ENCODE measurements at places on chromosomes 1 and 21.

DNA sequence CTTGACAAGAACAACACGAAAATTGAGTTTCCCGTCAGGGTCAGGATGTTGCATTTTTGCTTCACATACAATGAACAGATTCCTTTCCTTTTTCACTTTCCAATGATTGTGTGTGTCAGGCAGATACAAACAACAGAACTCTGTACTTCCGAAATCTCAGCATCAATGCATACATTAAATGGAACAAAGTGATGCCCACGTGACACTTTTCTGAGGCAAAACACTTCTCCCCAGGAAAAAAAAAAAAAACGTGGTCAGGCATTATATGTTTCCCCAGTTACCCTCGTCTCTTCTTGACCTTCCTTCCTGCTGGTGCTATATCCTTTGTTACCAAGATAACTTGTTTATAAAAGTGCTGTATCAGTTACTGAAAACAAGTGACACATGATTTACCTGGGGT, 181.8 kb downstream of the ZNF281 start:
- DNase-seq, result no peak

DNA sequence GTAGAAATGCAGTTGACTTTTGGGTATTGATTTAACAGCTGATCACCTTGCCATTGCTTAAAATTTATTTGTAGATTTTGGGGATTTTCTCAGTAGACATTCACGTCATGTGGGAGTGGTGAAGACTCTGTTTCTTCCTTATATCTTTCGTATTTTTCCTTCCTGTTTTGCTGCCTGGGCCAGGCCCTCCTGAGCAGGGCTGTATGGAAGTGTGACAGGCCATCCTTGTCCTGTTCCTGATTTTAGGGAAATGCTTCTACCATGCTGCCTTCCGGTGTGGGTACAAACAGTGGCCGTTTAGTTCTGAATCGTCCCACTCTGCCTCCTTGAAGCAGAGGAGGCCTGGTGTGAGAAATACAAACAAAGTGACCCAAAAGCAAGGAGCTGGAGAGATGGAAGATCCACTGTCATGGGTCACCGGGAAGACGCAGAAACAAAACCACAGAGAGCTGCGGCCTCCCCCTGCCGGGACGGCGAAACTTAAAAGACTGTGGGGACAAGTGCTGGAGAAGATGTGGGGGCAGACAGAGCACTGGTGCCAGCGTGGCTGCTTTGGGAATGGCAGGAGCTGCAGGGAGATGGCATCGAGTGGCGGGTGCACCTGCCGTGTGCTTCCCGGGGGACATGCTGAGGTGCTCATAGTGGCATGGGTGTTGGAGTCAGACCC, 7.6 kb downstream of the AGPAT3 start:
- no peak for DNase-seq

DNA sequence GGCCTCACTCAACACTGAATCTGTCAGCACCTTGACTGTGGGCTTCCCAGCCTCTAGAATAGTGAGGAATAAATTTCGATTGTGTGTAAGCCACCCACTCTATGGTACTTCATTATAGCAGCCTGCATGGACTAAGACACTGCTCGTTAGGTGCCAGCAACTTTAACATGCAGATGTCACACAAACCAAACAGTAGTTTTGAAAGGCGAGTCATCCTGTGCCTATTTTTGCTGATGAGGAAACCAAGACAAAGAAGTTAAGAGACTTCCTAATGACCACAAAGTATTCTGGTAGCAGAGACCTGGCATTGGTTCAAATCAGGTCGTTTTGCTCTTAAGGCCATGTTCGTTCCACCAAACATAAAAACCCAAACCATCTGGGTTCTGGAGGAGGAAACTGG, 42.9 kb downstream of the BATF3 start:
- no peak for DNase-seq

GRCh38 chr1:78760858-78761257, 111.2 kb downstream of the IFI44 start:
- no peak for DNase-seq

- DNase-seq, result no peak
Measured at GRCh38 chr1:233777566-233777965, 126.9 kb upstream of the SLC35F3 start.

GRCh38 chr21:46643379-46644177, 8.1 kb downstream of the PRMT2 start:
- DNase-seq, result no peak

GRCh38 chr21:43318841-43319781, 107.8 kb downstream of the SIK1 start:
- DNase-seq, result no peak

DNA sequence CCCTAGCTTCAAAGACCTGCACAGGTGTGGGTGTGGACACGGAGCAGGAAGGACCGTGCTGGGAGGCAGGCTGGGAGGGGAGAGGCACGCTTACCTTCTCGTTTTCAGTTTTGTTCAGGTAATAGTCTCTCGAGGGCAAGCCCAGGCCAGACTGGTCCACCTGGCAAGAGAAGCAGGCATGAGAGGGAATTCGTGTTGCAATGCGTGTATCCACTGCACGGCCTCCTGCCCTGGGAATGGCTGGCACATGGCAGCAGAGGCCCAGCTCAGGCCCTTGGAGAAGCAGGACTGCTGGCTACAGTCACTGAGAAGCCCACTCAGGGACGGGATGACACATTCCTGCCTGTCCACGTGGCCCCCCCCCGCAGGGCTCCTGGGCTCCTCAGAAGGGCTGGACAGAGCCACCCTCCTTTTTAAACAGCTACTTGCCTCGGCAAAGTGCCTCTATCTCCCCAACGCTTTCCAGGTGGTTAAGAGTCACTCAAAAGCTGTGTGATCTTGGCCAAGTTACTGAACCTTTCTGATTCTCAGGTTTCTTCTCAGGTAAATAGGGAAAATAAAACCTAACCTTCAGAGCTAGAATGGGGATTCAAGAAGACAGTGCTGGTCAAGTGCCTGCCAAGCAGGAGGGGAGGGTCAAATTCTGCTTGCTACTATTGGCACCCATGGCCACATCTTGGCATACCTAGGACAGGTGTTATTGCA, 32.7 kb downstream of the ECE1 start:
- DNase-seq, result no peak

- DNase-seq, result no peak
Measured at GRCh38 chr1:233735847-233736246, 121.9 kb downstream of the KCNK1 start.

- no peak for DNase-seq
Measured at GRCh38 chr1:21811875-21812305, at the start of gene LDLRAD2. TSS of gene LDLRAD2 (plus strand) at chr1:21812265. CDS start at chr1:21812452, 187 bp downstream.

DNA sequence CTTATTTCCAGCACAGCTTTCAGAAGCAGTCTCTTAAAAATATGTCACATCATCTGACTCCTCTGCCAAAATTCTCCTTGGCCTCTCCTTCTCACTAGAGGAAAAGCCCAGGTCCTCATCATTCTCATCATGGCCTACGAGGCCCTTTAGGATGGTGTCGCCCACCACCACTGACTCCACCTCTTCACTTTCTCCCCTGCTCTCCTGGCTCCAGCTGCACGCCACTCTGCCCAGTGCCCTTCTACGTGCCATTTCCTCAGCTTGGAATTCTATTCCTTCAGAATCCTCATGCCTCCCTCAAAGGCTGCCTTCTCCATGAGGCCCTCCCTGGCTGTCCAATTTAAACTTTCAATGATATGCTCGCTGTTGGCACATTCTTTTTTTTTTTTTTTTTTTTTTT, 25.3 kb upstream of the BTG2 start:
- DNase-seq, result no peak

DNA sequence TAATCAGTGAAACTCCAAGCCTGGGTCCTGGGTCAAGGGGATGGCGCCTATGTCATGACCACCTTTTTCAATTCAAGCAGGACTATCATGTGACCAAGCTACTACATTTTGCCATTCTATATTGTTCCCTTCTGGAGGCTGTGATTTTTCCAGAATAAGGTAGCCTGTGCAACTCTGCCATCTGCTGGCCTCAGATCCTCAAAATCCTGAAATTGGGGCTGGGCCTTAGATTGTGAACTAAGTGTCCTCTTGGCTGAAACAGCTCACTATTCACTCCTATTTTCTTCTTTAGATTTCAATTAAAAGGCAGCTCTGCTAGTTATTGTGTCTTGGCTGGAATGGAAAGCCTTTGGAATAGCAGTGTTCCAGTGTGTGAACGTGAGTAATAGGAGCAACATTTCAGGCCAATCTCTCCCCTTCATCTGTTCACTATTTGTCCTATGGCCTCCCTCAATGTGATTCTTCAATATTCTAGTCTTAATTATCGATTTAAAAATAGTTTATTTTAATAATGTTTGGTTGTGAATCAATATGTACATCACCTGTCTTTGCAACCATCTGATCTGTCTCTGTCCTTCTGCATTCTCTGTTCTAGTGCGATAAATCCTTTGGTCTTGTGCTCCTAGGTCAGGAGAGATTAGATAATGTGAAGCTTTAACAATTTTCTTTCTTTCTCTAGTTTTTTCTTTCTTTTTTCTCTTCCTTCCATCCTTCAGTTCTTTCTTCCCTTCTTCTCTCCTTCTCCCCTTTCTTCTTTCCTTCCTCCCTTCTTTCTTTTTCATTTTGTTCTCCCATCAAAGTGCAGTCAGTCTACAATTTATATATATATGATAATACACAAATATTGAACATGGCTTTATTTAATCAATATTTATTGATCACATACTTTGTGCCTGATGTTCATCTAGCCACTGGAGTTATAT, 69.8 kb downstream of the CR1 start:
- no peak for DNase-seq

Data from T-helper 2 cell (primary cell).